ENCODE measurements at places on chromosomes 2 and 18.

GRCh38 chr2:234391625-234392024, 105.3 kb downstream of the ARL4C start:
- H3K27me3 ChIP-seq, result no peaks in the 10 kb centered on the region
- no peak for DNase-seq
- no peaks in the 10 kb centered on the region for H3K4me1 ChIP-seq

GRCh38 chr18:34773378-34773777, 63.3 kb downstream of the DTNA start:
- no peaks in the 10 kb centered on the region for H3K4me1 ChIP-seq
- H3K4me3 ChIP-seq, result no peak overlapping the region
- no peak overlapping the region for H3K27ac ChIP-seq

DNA sequence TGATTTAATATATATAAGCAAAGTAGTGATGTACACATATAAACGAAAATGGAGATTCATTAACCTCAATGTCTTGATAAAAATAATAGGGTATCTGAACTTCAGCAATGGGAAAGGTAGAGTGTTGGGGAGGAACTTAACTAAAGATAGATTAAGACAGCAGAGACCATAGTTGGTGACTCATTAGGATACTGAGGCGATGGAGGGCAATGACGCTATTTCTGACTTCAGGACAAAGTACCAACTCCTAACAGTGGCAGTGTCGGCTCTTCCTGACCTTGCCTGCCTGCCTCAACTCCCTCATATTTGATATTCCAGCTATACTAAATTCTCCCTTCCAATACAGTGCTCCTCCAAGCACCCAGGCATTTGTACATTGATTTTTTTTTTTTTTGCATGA, 98.6 kb downstream of the CDH2 start:
- no peak overlapping the region for H3K4me3 ChIP-seq
- no peak for DNase-seq
- no peaks in the 10 kb centered on the region for H3K27me3 ChIP-seq
- H3K36me3 ChIP-seq, result no peaks in the 10 kb centered on the region

- no peak for DNase-seq
- no peaks in the 10 kb centered on the region for H3K4me1 ChIP-seq
- H3K27me3 ChIP-seq, result peaks cover 41% of the 10 kb centered on the region
These were observed 6.4 kb downstream of the SALL3 start for GRCh38 chr18:78986018-78986481.
